ENCODE measurements at places on chromosomes 12 and 14. TPM values are rescaled to one million over a fixed set of nuclear protein-coding genes. Genes with fewer than 3 reads are reported as not detected.

- DNase-seq = no peak
These were observed 73.8 kb upstream of the SRSF5 start for GRCh38 chr14:69693145-69693544.

The CLEC1B gene
- total RNA-seq = not detected

- peak; percentile 31 for DNase-seq
These were observed 52.2 kb upstream of the CD163 start for GRCh38 chr12:7555752-7556151.

DNA sequence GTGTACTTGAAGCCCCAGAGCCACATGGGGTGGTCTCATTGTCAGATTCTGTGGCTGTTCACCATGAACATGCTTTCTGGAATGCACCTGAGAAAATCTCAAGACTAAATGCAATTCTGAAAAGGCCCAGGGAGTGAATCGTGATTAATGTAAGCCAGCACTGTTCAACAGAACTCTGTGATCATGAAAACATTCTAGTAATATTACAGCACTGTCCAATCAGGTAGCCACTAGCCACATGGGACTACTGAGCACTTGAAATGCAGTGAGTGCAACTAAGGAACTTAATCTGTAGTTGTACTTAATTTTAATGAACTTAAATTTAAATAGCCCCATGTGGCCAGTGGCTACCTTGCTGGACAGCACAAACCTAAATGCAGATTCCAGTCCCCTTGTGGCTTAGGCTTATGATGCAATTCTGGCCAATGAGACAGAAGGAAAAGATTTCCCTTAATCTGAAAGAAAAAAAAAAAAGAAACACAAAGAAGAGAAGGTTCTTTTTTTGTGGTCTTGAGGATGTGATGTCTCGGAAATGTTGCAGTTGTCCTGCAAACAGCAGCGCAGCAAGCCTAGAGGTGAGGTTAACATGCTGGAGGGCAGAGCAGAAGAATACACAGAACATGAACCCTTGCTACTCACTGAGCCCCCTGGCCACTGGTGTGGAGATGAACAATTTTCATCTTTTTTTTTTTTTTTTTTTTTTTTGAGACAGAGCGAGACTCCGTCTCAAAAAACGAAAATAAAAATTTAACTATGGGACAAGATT, 48.2 kb downstream of the SPPL3 start:
- DNase-seq = no peak

The FAM222A gene
- total RNA-seq = 1.1 TPM

DNA sequence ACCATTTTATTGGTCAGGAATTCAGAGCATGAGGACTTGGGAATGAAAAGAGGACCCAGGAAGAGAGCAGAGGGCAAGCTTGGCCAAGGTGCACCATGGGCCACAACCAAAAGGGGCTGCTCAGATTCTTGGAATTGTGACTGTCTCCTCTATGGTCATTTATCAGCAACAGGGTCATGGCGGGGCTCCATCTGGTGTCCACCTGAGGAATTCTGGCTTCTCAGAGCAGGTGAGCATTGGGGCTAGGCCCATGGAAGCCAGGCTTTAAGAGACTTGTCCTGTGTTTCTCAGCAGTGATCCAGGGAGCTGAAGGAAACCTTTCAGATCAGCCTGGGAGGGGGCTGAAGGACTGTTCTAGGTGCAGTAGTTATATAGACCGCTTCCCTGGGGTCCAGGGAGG, 2.6 kb upstream of the RIN3 start:
- no peak for DNase-seq

The SLC38A4 gene
- total RNA-seq = not detected

DNA sequence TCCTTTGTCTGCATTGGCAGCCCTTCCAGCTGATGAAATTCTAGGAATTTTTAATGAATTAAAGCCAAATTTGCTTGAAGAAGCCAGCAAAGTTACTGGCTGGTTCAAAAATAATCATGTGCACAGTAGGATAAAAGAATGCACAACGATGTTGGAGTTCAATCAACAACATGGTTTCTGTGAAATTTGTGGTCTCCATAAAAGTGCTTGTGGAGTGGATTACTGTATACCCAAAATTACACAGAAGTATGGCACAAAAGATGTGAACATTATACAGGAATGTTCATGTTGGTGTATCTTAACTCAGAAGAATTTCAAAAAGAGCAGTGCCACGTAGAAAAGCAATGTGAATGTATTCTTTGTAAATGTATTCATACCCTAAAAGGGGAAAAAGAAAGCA, 105.0 kb upstream of the METAP2 start:
- no peak for DNase-seq

The WNT1 gene
- not detected for total RNA-seq

DNA sequence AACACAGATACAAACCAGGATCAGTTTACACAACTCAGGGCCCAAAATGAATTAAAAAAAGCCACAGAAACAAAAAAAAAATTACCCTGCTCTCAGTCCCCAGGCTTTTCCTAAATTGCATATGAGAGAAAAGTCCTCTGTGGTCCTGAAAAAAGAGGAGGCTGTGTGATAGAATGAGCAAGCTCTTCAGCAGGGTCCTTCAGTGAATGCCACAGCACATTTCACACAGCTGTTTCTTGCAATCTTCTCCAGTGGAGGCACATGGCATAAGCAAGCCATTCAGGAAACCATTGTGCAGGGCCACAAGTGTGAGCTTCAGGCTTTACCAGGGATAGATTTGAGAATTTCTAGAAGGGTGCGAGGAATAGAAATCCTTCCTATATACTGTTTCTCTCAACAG, 168.5 kb downstream of the PPM1H start:
- DNase-seq = no peak

The TMEM179 gene
- not detected for total RNA-seq

The ACACB gene
- 0.84 TPM for total RNA-seq

DNA sequence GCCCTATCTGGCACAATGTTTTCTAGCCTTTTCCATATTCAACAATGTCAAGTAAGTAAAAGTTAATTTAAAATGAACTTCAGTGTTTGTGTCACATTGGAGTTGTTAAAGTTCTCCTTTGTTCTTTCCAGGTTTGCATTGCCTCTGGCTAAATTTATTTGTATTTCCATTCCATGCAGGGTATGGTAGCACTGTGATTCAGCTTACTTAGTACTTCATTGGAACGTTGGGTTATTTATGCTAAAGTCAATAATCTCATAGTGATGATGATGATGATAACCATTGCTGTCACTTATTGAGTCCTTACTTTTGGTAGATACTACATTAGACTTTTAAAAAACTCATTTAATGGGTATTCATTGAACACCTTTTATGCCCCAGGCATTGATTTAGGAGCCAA, 286.9 kb downstream of the RAD51B start:
- no peak for DNase-seq

The CHST11 gene
- total RNA-seq = 27.2 TPM

GRCh38 chr12:88400302-88400701, 180.0 kb downstream of the KITLG start:
- DNase-seq = no peak

Data from kidney epithelial cell (primary cell).